ENCODE measurements at places on chromosomes 7 and 10.

GRCh38 chr7:93923296-93923695 lies 1.8 kb downstream of the GNG11 start:
- H3K4me1 ChIP-seq, result peaks cover 12% of the 10 kb centered on the region
- no peak overlapping the region for H3K27ac ChIP-seq
- H3K36me3 ChIP-seq, result no peaks in the 10 kb centered on the region
- no peak overlapping the region for H3K4me3 ChIP-seq
- no peaks in the 10 kb centered on the region for H3K27me3 ChIP-seq

DNA sequence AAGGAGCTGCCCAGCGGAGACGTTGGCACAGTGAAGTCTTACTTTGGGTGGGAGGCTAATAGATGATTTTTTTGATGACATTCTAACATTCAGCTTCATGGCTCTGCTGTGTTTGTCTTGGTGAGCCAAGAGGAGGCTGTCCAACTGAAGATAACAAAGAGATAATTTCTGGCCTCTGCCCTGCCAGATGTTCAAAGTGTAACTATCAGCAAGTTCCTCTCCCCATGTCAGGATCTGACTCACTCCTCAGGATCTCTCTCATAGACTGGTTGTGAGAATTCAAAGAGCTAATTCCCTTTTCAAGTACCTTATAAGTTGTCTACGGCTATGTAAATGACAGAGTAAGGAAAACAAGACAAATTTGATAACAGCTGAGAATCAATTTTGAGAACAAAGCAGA lies 1340.9 kb downstream of the XPNPEP1 start:
- no peak for DNase-seq
- H3K4me3 ChIP-seq, result no peak overlapping the region
- no peaks in the 10 kb centered on the region for H3K4me1 ChIP-seq
- H3K27me3 ChIP-seq, result no peaks in the 10 kb centered on the region
- H3K36me3 ChIP-seq, result no peaks in the 10 kb centered on the region

GRCh38 chr10:6916601-6917000 lies 336.5 kb upstream of the PRKCQ start:
- no peaks in the 10 kb centered on the region for H3K36me3 ChIP-seq
- H3K4me3 ChIP-seq, result no peak overlapping the region
- DNase-seq, result no peak
- H3K4me1 ChIP-seq, result peaks cover 15% of the 10 kb centered on the region
- no peaks in the 10 kb centered on the region for H3K27me3 ChIP-seq
- H3K27ac ChIP-seq, result no peak overlapping the region

GRCh38 chr10:14820010-14820774 lies 17.6 kb downstream of the CDNF start:
- no peaks in the 10 kb centered on the region for H3K27me3 ChIP-seq
- no peak for DNase-seq
- no peaks in the 10 kb centered on the region for H3K36me3 ChIP-seq
- H3K27ac ChIP-seq, result peak overlapping the region; percentile 23
- H3K4me1 ChIP-seq, result peaks cover 12% of the 10 kb centered on the region
- H3K4me3 ChIP-seq, result no peak overlapping the region

- no peaks in the 10 kb centered on the region for H3K36me3 ChIP-seq
- no peaks in the 10 kb centered on the region for H3K27me3 ChIP-seq
- no peak overlapping the region for H3K4me3 ChIP-seq
- H3K4me1 ChIP-seq, result no peaks in the 10 kb centered on the region
- no peak for DNase-seq
Observed at GRCh38 chr7:106936236-106936635, 71.2 kb downstream of the PIK3CG start.

GRCh38 chr10:63208986-63209385 lies 75.9 kb downstream of the NRBF2 start:
- H3K27me3 ChIP-seq, result no peaks in the 10 kb centered on the region
- H3K27ac ChIP-seq, result no peak overlapping the region
- H3K4me1 ChIP-seq, result peaks cover 13% of the 10 kb centered on the region
- H3K4me3 ChIP-seq, result no peak overlapping the region

DNA sequence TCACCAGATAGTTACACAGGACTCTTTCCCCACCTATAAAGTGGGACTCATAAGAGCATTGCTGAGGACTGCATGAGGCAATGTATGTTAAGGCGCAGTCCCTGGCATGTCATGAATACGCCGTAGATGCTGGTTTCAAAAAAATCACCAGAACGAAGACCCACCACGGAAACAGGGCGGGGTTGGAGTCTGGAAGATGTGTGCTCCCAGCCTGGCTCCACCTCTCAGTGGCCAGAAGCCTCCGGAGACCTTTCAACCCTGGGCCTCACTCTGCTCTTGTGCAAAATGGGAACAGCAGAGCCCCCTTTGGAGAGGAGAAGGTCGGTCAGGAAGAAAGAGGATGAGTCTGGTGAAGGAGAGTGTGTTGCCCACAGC lies 12.4 kb upstream of the ZMIZ1 start:
- H3K27ac ChIP-seq, result no peak overlapping the region
- DNase-seq, result peak; percentile 23
- peaks cover 3% of the 10 kb centered on the region for H3K4me1 ChIP-seq
- no peaks in the 10 kb centered on the region for H3K36me3 ChIP-seq

- H3K27ac ChIP-seq, result no peak overlapping the region
- H3K27me3 ChIP-seq, result peaks cover 88% of the 10 kb centered on the region
- no peaks in the 10 kb centered on the region for H3K36me3 ChIP-seq
- no peak for DNase-seq
- no peak overlapping the region for H3K4me3 ChIP-seq
Observed at GRCh38 chr7:155449008-155449868, 8.7 kb upstream of the EN2 start.

DNA sequence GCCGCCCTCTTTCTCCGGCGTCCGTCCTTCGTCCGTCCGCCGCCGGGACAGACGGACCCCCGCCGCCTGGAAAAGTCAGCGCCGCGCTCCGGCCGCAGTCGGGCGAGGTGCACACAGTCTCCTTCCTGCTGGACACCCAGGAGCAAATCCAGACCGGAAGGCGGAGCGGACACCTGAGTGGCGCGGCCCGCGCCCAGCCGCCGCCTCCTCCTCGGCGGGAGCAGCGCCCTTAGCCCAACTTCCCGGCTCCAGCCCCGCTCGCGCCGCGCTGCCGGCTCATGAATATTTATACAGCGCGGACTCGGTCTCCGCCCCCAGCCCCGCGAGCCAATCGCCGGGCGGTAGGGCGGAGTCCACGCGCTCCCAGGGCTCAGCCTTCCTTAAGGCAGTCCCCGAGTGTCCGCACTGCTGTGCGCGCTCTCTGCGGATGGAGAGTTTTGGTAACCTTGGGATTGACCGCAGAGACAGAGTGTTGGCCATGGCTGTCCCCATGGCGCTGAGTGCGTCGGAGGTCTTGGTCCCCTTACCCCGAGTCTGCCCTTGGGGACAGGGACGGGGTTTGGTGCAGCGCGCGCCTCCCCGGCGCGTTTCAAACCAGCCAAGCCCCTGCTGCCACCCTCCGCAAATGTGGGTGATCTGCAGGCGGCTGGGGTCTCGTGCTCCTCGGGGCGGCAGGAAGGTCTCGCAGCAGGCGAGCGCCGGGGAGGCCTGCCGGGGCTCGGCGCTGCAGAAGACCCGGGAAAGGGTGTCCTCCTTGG lies at the start of gene FZD8:
Gene FZD8 (minus strand): TSS at position 262 of the 758 bp plus-strand sequence. CDS start 867 bp downstream, outside the sequence.
- H3K27ac ChIP-seq, result peak within 1 kb of the TSS; percentile 63
- DNase-seq, result peak; percentile 88
- H3K36me3 ChIP-seq, result no peaks in the 10 kb centered on the region

- no peak overlapping the region for H3K4me3 ChIP-seq
- no peaks in the 10 kb centered on the region for H3K4me1 ChIP-seq
- peaks cover 70% of the 10 kb centered on the region for H3K36me3 ChIP-seq
Observed at GRCh38 chr10:12091421-12091820, 22.7 kb downstream of the DHTKD1 start.

- no peak for DNase-seq
- no peak overlapping the region for H3K27ac ChIP-seq
- H3K4me1 ChIP-seq, result no peaks in the 10 kb centered on the region
- H3K36me3 ChIP-seq, result no peaks in the 10 kb centered on the region
Observed at GRCh38 chr7:21806388-21806787, 139.3 kb downstream of the CDCA7L start.

DNA sequence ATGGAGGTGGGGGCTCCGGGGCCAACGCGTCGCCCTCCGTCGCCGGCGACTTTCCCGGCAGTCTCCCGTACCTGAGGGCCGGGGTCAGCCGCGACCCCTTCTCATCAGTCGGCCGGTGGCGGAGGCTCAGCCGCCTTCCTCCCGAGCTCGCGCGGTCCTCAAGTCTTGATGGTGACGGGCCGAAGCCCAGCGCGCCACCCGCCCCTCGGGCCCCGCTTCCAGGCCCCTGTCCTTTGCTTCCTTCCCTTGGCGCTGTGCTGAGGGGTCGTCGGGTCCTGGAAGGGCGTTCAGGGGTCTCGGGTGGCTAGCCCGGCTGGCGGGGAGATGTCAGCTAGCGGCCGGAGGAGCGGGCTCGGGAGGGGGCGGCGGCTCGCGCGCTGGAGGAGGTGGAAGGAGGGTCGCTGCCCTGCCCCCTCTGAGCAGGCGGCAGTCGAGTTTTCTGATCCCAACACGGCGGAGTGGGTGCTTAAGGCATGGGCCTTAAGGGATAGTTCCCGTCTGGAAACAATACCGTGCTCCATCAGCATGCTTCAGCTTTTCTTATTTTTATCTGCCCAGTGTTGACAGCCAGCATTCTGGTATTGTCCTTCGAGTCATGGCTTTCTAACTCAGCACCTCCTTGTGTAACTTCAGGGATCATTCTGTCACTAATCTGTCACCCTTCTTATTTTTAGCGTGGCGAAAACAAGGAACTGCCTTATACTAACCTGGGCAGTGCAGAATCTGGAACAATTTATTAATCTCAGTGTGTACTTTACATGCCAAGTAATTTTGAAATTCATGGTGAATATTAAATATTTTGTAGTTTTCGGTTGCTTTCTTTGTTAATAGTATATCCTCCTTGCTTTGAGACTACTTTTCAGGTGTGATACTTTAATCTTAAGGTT lies 748 bp downstream of the PHTF2 start:
- peak overlapping the region; percentile 56 for H3K4me3 ChIP-seq
- H3K27ac ChIP-seq, result peak overlapping the region; percentile 57
- H3K27me3 ChIP-seq, result no peaks in the 10 kb centered on the region
- H3K36me3 ChIP-seq, result peaks cover 3% of the 10 kb centered on the region

GRCh38 chr7:64993901-64994300 lies 3.1 kb upstream of the ZNF117 start:
- no peak for DNase-seq
- peaks cover 2% of the 10 kb centered on the region for H3K36me3 ChIP-seq
- peaks cover 7% of the 10 kb centered on the region for H3K4me1 ChIP-seq
- no peaks in the 10 kb centered on the region for H3K27me3 ChIP-seq
- no peak overlapping the region for H3K4me3 ChIP-seq

DNA sequence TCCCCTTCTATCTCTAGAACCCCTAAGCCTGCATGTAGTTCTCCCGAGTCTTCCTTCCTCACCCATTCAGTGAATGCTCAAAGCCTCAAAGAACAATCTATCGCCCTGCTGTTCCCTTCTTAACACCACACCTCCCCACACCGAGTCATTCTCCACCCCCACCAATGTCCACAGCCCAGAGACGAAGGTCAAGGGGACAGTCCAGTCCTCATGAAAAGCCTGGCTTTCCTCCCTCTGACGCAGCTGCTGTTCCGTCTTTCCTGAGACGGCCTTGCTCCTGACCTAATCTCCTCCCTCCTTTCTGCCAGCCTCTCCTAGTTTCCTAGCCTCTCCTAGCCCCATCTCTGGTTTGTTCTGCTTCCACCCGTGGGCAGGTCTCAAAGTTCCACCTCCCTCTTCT lies 9.2 kb downstream of the MOSPD3 start:
- no peaks in the 10 kb centered on the region for H3K4me1 ChIP-seq
- no peak for DNase-seq
- H3K36me3 ChIP-seq, result no peaks in the 10 kb centered on the region

- H3K36me3 ChIP-seq, result no peaks in the 10 kb centered on the region
- no peaks in the 10 kb centered on the region for H3K27me3 ChIP-seq
- DNase-seq, result no peak
- H3K4me3 ChIP-seq, result no peak overlapping the region
- H3K27ac ChIP-seq, result no peak overlapping the region
Observed at GRCh38 chr7:129370812-129371211, 63.4 kb upstream of the STRIP2 start.

DNA sequence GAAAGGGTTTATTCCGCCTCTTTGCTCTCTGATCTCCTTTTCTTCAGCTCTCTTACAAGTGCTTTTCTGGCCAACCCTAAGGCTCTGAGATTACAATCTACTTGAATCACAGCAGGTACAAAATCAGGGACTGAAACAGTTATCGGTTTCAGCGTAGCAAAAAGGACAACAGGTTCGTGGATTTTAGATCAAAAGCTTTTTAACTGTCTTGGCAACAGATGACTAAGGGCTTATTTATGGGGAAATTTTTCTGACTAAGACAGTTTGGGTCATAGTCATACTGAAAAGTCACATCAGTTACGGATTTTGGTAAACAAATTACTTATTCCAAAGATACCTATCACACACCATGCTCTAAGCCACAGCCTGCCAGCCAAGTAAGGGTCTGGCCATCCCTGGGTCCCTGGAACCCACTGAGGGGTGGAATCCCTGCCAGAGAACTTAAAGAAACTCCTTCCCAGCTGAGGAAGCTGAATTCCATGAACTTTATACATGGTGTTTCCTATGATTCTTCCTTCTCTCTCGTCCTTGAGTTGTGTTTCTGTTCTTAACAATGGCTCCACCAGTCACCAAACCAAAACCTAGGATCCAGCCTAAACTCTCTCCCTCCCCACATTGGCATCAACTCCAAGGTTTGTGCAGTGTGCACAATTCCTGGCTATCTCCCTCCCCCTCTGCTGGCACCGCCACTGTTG lies 169.3 kb downstream of the FAM107B start:
- peak overlapping the region; percentile 48 for H3K4me3 ChIP-seq
- H3K27ac ChIP-seq, result no peak overlapping the region
- peaks cover 24% of the 10 kb centered on the region for H3K4me1 ChIP-seq
- H3K27me3 ChIP-seq, result no peaks in the 10 kb centered on the region
- no peaks in the 10 kb centered on the region for H3K36me3 ChIP-seq

GRCh38 chr7:26648554-26648953 lies 215.8 kb downstream of the SKAP2 start:
- no peaks in the 10 kb centered on the region for H3K27me3 ChIP-seq
- H3K36me3 ChIP-seq, result no peaks in the 10 kb centered on the region
- peak overlapping the region; percentile 24 for H3K27ac ChIP-seq
- no peak for DNase-seq

DNA sequence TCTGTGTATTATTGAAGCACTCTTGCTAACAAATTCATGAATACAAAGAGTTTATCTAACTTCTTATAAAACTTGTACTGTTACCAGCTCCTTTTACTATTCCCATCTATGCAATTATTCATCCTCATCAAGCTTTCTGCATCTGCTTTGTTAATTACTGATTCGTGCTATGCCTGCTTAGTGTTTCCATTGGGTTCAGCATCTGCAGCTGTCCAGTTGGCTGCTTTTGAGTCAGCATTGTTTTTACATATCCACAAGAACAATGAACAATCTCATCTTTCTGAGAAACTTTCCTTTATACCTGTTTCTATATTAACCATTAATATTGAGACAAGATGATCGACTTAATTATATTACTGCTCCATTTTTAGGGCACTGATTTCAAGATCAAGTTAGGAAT lies 19.6 kb upstream of the ANLN start:
- no peak overlapping the region for H3K4me3 ChIP-seq
- no peaks in the 10 kb centered on the region for H3K36me3 ChIP-seq
- no peak overlapping the region for H3K27ac ChIP-seq
- DNase-seq, result no peak
- peaks cover 6% of the 10 kb centered on the region for H3K4me1 ChIP-seq

GRCh38 chr7:13489386-13489785 lies 500.1 kb downstream of the ETV1 start:
- H3K36me3 ChIP-seq, result no peaks in the 10 kb centered on the region
- no peaks in the 10 kb centered on the region for H3K4me1 ChIP-seq
- no peaks in the 10 kb centered on the region for H3K27me3 ChIP-seq
- DNase-seq, result no peak
- H3K4me3 ChIP-seq, result no peak overlapping the region

- no peak for DNase-seq
- no peaks in the 10 kb centered on the region for H3K4me1 ChIP-seq
- peaks cover 5% of the 10 kb centered on the region for H3K36me3 ChIP-seq
- no peaks in the 10 kb centered on the region for H3K27me3 ChIP-seq
- no peak overlapping the region for H3K4me3 ChIP-seq
Observed at GRCh38 chr7:36360244-36360643, 29.4 kb upstream of the ANLN start.
